ENCODE measurements at places on chromosomes 2 and 18. TPM values are rescaled to one million over a fixed set of nuclear protein-coding genes. Genes with fewer than 3 reads are reported as not detected.

The SLC38A11 gene
- total RNA-seq = not detected

The ZNG1B gene
- 37.5 TPM for total RNA-seq

DNA sequence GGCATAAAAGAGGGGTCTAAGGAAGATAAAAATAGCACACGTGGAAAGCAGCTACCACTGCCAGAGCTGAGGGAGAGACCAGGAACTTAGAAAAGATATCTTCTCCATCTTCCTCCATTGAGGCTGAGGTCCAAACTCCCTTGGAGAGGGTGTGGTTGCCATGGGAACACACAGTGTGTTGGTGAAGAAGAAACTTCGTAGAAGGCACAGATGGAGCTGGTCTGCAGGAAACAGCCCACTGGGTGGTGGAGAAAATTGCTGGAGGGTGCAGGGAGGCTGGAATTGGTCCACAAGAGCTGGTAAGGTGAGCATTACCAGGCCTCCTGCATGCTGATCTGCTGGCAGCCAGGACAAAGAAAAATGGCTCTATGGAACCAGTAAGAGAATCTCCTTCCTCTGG lies 191.0 kb downstream of the HRH4 start:
- no peaks in the 10 kb centered on the region for H3K27me3 ChIP-seq
- H3K27ac ChIP-seq = no peak overlapping the region
- DNase-seq = no peak
- no peaks in the 10 kb centered on the region for H3K4me1 ChIP-seq

GRCh38 chr2:23656597-23656973 lies 270.3 kb downstream of the ATAD2B start:
- no peaks in the 10 kb centered on the region for H3K4me1 ChIP-seq
- H3K4me3 ChIP-seq = no peak overlapping the region
- no peaks in the 10 kb centered on the region for H3K27me3 ChIP-seq
- DNase-seq = no peak
- H3K36me3 ChIP-seq = no peaks in the 10 kb centered on the region
